ENCODE measurements at places on chromosomes 13 and 19. TPM values are rescaled to one million over a fixed set of nuclear protein-coding genes. Genes with fewer than 3 reads are reported as not detected.
A peak's percentile ranks its signal among the peaks of the same experiment; 100 is the strongest.

DNA sequence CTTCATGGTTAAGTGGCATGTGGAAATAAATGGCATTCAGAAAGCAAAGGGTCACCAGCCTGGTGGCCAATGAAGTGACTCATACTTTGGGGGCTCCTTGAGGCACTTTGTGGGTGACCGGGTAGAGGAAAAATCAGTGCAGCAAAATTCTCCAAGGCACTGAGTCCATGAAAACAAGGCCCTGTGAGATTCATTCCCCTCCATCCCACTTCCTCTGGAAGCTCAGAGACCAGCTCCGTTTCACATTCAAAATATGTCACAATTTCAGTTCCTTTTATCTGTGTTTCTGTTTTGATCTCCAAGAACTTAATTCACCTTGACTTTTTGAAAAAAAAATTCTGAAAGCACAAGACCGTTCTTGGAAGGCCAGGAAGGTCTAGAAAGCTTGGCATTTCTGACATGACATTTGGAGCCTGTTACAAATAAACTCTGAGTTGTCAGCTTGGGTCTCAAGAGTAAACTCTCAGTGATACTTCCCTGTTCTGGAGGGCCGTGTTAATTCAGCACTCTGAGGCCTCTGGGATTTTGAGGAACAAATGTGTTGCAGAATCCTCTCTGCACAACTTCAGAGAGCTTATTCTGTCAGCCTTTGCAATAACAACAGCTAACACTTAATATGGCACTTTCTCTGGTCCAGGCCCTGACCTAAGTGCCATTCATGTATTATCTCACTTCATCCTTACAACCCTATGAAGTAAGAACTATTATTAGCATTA lies 6.8 kb downstream of the CYSLTR2 start:
- no peak for DNase-seq

DNA sequence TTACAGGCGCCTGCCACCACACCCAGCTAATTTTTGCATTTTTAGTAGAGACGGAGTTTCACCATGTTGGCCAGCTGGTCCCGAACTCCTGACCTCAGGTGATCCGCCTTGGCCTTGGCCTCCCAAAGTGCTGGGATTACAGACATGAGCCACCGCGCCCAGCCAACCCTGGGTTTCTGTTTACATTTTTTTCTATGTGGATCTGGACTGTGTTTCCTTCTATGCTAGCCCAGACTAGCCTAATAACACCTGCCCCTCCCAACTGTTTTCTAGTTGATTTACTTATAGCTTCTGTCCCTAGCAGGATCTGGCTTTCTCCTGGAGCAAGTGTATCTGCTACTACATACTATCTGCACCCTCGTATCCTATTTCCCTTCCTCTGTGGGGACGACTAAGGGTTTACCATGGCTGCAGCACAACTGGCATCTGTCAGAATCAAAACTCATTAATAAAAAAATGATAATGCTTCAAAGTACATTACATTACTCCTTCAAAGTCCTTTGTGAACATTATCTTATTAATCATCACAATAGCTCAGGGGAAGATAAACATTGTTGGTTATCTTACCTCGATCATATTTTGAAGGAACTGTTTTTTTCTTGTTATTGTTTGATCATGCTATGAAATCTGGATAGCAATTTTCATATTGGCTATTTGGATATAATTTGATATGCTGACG lies 228.3 kb downstream of the KLF5 start:
- DNase-seq, result no peak

DNA sequence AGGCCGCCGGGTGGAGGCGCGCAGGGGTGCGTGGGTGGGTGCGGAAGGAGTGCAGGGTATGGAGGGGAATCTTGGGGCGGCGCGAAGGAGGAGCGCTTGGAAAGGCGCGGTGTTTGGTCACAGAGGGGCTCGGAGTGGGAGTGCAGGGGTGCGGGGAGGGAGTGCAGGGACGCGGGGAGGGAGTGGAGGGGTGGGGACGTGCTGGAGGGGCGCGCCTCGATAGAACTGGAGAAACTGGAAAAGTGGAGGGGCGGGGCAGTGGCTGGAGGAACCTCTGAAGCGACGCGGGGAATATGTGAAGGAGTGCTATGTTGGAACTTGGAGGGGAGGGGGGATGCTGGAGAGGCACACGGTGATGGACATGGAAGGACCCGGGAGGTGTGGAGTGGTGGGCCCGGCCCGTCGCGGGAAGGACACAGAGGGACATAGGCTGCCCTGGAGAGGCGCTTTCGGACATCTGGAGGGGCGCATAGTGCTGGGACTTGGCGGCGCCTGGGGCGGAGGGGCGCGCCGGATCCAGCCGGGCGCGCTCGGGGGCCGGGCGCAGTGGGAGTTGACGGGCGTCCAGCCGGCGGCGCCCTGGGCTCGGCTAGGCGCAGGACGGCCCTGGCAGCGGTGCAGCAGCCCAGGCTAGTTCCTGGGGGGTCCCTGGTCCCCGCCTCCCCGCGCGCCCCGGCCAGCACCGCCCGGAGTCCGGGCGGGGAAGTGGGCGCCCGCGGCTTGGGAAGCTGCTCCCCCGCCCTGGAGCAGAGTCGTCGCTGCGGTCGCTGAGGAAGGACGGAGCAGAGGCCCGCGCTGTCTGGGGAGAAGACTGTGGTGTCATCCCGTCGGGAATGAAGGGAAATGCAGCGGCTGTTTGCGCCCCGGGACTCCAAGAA lies 20.8 kb upstream of the SGCG start:
- DNase-seq, result peak; percentile 68

Gene PODNL1
- total RNA-seq, result 0.75 TPM

Gene KLK14
- total RNA-seq, result 1.2 TPM

Gene SLC10A2
- not detected for total RNA-seq

DNA sequence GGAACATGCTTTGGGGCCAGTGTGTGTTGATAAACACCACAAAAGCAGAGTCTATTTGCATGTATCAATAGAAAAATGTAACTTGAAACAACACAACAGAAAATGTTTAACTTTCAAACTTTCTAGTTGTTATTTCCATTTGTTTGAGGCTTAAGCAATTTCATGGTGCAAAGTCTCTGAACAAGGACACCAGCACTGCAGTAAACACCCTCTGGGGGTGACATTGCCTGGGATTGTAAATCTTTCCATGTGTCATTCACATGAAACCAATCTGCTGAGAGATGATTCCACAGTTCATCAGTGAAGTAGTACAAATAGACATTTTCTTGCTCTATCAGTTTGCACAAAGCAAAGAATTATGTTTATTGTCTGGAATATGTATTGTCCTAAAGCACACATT lies 124.5 kb downstream of the ITGBL1 start:
- DNase-seq, result no peak

DNA sequence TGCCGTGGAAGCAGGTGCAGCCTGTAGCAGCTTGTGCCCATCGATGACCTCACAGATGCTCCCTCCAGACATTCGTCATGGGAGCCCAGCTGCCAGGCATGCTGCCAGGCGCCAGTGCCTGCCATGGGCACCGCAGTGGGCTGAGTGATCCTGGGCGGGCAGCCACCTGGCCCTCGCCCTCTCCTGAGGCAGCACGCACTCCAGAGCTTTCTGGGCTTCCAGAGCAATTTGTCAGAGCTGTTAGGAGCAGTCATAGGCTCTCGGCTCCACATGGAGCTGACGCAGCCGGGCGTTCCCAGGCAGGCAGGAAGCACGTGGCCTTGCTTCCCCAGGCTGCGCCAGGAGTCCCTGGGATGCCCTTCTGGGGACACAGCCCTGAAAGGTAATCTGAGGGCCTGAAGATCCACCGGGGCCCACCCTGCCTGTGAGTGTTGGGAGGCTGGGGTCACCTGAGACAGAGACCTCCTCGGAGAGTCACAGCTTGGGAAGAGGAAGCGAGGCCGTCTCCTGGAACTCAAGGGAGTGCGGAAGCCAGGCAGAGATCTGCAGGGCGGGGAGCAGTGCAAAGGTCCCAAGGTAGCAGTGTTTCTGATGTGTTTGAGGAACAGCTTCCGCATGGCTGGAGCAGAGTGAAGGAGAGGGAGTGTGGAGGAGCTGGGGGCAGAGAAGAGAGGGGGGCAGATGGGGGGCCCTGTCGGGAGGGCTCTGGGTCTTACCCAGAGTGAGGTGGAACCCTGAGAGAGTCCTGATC lies 50.6 kb downstream of the DPF1 start:
- DNase-seq, result no peak

All from H1 (cell line).